ENCODE measurements at places on chromosomes 7 and 10.

GRCh38 chr7:69219381-69219780, 378.9 kb upstream of the AUTS2 start:
- no peak for DNase-seq

DNA sequence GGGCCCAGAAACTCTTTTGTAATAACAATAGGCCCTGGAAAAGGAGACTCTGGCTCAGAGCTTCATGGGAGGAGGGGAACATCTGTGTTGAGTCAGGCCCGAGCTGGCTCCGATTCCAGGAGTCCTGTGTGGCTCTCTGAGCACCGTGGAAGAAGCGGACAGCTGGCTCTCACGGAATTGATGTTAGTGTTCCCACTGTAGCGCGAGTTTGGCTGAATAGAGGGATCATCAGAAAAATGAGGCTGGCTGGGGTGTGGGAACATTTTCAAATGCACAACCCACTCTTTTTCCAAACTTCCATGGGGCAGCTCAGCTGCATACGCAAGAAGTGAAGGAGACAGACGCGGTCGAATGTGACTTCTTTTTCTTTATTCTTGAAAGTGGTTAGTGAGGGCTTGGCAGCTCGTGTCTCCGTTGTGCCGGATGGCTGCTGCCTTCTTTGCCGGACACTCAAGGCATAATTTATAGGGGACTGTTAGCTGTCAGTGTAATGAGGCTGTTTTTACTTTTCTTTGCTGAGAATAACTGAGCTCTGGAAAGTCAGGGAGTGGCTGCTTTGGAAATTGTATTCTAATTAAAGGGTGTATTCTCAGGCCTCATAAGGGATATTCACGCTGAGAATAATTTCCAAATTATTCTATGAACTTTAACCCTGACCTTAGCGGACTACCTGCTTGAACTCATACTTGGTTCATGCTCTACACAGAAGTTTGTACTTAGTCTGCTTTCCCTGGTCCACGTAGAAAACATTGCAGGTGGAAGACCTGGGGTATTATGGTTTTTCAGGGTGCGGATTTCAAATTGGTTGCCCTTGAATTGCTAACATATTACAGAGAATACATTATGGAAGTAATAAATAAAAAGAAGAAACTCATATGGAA, 23.1 kb downstream of the MDFIC start:
- DNase-seq = no peak

DNA sequence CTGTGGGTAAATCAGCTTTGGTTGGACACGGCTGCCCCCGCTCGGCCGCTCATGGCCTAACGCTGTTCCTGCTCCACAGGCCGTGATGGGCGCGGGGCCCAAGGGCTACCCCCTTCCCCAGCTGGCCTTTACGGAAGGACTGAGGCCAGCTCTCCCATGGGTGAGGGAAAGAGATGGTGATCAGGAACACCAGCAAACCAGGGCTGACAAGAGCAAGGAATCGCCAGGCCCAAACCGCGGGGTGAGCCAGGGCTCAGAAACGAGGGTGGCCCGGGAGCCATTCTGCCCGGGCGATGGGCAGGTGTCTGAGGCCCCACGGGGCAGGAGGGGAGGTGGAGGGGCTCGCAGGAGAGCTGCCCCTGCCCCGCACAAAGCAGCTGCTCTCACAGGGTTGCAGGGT, 26.6 kb downstream of the GPER1 start:
- DNase-seq = no peak

DNA sequence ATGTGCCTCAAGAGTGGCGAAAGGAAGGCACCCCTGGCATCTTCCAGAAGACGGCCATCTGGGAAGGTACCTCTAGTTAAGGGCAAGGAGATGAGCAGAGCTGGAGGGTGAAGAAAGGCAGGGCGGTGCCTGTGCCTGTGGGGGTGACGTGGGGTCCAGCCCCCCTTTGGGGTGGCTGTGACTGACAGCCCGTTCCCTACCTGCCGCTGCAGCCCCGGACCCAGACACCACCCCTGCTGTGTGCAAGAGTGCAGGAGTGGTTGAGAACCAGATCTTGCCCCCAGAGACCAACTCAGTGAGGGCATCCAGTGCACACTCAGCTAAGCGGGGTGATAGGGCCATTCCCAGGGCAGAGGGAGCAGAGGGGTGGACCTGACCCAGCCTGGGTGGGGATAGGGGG, 4.3 kb upstream of the MUC17 start:
- DNase-seq = no peak

DNA sequence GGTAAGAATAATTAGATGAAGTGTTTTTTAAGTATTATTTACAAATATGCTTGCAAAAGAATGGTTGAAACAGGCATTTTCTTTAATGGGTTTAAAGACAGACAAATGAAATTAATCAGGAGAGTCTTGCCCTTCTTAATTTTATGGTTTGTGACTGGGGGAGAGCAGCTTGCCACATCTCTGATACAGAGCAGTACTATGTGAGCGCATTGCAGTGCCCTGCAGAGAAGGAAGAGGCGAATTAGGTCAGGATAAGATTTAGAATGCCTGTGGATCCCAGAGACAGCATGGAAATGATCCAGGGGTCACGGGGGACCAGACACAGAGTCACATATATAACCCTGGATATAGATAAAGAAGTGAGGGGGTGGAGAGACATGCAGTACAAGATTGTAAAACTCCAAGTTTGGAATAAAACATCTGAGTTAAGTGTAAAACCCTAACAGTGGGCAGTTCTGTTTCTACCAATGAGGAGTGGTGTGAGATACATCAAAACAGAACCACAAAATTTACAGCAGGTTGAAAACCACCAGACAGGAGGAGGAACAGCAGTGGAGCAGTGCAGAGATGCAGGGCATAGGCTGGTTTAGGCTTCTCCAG, 125.5 kb downstream of the FAM204A start:
- DNase-seq = no peak

DNA sequence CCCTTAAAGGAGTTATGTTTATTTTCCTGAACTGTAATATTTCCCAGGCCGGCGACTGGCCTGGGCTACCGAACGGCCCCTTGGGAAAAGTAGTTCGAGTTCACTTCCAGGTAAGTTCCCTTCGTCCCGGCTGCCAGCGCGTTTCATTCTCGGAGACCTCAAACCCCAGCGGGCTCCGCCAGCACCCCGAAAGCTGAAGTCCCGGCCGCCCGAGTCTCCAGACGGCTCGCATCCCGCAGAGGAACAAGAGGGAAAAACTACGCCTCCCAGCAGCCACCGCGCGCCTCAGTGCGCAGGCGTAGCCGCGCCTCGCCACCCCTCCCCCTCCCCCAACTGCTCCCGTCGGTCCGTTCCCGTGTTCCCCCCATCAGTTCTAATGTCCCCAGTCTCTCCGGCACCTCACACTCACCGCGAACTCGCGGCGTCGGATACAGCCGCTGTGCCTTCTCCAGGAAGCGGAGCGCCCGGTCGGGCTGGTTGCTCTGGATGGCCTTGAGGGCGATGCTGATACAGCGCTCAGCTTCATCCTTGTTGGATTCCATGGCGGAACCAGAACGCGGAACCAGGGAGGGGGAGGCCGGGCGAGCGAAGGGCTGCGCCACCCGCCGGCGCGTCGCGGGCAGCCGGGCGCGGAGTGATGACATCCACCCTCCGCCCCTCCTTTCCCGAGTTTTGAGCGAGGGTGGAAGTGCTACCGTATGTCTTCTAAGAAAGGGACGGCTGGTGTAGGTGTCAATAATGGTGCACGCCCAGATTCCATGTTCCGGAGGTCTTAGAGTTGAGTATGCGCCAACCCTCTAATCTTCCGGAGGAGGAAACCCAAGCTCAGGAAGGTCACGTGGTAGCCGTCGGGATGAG, at the start of gene DNAJB12:
DNAJB12 (minus strand) TSS at position 564 of the 858 bp plus-strand sequence; CDS start at position 542, 22 bp downstream.
- DNase-seq = peak; percentile 82

DNA sequence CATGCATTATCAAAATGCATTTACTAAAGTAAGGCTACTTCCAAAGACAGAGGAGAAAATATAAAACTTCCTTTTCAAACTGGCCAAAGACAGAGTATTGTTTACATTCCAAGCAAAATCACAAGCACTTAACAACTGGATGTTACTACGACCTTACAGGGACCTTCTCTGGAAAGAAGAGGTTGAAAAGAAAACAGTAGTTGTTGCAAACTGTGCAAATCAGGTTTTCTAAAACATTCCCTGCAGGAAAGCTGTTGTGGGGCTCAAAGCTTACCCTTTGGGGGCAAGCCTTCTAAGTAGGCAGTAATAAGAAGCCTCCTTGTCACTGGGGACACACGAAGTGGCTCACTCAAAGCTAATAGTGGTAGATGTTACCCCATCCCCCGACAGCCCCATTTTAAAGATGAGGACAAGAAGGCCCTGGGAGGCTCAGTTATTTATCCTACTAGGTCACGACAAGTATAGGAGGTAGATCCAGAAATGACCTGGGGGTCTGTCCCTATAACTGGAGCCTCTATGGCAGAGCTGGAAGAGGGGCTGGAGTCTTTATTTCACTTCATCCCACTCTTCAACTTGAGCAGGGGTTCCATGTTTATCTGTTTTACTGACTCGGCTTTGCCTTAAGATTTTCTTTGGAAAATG, 46.6 kb downstream of the ATXN7L1 start:
- DNase-seq = no peak

DNA sequence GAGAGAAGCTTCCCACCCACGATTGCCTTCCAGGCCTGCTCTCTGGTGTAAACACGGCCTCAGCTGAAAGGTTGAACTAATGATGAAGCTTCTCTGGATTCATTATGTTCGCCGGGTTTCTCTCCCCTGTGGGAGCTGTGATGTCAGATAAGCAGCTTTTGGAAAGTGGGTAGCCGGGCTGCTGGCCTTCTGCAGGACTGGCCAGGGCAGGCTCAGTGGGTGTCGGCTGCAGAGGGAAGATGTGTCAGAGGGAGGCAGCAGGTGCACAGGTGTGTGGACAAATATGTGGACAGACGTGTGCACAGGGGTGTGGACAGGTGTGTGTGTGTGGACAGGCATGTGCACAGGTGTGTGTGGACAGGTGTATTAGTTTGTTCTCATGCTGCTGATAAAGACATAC, 28.5 kb upstream of the PSMG3 start:
- DNase-seq = no peak

DNA sequence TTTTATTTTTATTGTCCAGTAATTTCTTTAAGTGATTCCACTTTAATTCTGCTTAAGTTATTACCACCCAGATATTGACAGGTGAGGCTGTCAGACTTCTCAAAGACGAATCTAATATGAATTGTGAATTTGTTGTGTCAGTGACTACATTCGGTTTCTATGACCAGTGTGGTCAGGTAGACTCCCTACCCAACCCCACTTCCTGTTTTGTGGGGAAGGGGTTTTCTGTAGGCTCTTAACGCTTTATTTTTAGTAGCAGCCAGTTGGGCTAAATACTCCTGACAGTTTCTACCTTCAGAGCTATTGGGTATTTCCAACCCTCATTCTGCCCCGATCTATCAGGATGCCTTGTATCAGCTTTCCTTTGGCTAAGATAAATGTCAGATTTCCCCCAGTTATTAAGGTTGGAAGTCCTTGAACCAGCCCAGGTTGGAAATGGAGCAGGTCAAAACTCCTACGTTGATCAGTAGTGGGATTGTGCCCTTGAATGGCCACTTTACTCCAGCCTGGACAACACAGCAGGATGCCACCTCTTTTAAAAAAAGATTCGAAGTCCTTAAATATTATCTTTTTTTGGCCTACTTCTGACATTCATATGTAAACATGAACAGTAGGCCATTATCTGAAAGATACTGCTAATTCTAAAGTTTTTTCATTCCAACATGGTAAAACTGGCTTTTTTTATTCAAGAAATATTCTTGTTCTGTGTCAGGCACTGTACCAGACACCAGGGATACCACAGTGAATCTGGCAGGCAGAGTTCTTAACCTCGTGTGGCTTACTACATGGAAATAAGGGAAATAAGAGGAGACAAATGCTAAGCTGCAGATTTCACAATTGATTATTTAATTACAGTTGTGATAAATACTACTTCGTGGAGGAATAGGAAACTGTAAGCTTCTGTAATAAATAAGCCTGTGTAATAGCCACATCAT, 133.3 kb upstream of the SAMD8 start:
- DNase-seq = no peak

DNA sequence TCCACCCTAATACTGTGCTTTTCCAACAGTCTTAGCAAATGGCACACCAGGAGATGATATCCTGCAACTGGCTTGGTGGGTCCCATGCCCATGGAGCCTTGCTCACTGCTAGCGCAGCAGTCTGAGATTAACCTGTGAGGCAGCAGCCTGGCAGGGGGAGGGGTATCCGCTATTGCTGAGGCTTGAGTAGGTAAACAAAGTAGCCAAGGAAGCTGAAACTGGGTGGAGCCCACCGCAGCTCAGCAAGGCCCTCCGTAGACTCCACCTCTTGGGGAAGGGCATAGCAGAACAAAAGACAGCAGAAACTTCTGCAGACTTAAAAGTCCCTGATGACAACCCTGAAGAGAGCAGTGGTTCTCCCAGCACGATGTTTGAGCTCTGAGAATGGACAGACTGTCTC, 399.0 kb downstream of the CCSER2 start:
- DNase-seq = no peak

DNA sequence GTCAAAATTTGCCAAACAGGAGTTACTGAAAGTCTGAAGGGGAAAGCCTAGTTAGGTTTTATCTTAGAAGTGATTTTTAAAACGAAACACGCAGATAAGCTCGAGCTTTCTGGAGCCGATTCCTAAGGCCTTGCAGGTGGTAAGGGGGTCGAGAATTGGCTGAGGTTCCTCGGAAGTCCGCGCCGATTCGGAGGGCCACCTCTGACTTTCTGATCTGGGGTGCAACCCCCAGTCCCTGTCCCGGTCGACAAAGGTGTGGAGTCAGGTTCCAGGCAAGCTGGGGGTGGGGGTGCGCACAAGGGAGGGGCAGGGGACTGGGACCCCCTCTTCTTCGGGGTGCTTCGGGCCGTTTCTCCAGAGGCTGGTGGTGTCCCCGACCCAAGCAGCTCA, 701 bp upstream of the CUL1 start:
- DNase-seq = no peak

DNA sequence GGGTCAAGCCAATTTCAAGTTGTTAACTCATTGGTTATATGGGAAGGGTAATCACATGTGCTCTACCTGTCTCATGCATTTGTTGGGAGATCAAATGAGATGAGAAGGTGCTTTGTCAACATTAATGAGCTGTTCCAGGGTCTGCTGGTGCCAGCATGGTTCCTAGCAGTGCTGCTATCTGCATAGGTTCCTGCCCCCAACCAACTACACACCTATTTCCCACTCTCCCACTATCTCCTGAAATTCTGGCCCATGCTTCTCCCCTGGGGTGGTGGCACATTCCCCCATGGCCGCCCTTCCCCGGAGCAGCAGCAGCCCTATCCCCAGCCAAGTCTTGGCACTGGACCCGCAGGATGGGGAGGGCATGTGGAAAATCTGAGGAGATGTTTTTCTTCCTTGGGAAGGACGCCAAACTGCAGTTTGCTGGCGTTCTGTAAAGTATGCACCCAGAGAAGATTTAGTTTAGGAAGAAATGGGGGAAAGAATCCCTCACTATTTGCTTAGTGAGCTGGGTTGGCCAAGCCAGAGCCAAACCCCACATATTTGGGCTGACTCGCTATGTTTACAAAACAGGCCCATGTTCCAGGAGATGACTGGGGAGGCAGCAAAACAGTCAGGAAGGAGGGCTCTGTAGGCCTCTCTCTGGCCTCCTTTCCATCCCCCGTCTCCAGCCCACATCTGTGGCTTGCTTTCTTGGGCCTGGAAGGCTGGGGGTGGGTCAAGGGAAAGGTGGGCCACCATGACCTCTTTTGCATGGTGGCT, 42.5 kb downstream of the PPP1R3C start:
- no peak for DNase-seq

- no peak for DNase-seq
Measured at GRCh38 chr7:87580636-87581035, 20.0 kb downstream of the ABCB1 start.

- DNase-seq = no peak
Measured at GRCh38 chr7:149495785-149496641, 1.6 kb downstream of the ZNF746 start.
